Activated CD4-positive, alpha-beta T cell treated with anti-CD3 and anti-CD28 coated beads, Interleukin-2, amount 10 ng/mL, durations not matched to agents 24 days and 14 days (primary cell): ENCODE measurements at places on chromosomes 11 and 22.

DNA sequence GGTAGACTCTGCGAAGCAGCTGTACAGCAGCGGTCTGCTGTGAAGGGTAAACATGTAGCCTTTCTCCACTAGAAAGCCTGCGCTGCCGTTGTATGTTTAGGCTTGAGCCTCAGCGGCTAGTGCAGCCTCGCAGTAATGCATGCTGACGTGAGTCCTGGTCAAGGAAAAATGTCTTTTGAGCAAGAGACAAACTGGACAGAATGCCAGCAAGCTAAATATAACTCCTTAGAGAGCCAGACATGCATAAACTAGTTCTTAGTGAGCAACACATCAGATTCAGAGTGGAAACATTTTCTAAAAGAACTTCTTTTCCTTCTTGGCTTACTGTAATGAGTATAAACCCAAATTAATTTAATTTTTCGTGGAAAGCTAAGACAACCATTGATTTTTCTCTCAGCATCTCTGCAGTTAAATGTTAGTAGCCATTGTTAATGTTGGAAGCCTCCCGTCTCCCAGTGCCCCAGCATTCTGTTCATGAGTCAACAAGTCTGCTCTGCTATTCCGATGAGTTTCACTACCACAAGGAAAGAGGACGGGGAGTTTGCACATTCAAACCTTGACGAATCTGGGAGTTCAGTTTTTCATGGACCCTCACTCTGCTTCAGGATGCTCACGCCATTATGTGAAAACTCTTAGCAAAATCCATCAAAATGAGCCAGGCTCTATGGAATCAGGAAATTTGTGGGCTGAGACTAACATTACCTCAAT lies 51.4 kb downstream of the JAM3 start:
- no peak for DNase-seq

- DNase-seq, result no peak
These were observed 87.8 kb upstream of the BMAL1 start for GRCh38 chr11:13189561-13190426.

- no peak for DNase-seq
These were observed 2.0 kb upstream of the TNRC6B start for GRCh38 chr22:40175611-40176244.

DNA sequence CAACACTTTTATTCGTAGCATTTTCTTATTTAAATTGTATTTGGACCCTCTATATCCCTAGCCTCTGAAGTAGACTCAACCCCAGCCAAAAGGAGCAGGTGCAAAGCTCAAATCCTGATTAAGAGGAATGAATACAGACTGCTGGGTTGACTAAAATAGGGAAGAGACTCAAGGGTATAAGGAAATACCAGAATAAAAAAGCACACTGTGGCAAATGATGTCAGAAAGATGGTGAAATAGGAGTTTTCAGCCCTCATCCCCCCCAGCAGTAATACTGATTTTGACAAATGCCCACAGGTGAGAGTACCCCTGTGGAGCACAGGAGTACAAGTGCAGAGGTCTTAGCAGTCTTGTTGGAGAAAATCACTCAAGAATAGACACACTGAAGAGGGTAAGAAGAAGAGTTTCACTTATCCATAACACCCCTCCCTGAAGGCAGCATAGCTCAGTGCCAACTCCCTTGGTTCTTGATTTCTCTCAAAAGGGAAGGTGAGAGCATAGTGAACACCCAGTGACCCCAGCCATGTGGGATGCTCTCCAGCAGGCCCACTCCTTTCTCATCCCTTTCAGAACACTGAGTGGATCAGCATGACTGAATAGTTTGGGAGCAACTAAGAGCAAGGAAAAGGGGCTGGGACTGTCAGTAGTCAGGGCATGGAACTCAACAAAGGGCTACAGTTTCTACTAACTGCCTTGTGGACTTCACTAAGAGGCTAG lies 71.7 kb downstream of the TBC1D22A start:
- no peak for DNase-seq

DNA sequence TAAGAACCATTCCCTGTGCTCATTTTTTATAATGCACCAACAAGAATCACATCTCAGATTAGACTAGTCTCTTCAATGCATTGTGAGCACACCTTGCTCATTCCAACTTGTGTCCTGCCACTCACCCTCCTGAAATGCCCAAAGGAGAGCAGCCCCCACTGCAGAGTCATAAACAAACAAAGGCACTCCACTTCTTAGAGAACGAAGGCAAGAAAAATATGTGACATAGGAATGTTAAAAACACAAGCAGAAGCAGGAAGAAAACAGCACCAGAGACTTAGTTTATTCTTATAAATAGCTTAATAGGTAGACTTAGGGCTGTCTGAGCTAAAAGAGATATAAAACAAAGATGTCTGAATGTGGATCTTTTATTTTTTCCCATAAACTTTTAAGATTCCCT lies 57.2 kb downstream of the GUCY1A2 start:
- DNase-seq, result no peak

DNA sequence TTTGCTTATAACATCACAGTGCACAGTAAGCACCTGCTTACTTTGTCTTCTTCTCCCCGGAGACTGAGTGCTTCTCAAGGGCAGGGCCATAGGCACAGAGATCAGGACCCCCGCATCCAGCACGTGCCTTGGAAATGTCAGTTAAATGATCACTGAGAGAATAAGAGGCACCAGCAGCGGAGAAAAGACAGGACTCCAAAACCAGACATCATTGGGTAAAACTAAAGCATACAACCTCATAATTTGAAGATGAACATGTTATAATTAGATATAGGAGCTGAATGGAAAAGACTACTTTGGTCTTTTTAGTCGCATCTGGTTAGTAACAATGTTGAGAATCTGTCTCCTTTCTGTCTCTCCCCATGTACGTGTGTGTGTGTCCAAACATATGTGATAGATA lies 1279.9 kb downstream of the LRRC4C start:
- DNase-seq, result no peak

- DNase-seq, result no peak
These were observed 31.1 kb downstream of the TMEM45B start for GRCh38 chr11:129846508-129847335.

- no peak for DNase-seq
These were observed 63.4 kb downstream of the CACNG2 start for GRCh38 chr22:36640106-36640672.

DNA sequence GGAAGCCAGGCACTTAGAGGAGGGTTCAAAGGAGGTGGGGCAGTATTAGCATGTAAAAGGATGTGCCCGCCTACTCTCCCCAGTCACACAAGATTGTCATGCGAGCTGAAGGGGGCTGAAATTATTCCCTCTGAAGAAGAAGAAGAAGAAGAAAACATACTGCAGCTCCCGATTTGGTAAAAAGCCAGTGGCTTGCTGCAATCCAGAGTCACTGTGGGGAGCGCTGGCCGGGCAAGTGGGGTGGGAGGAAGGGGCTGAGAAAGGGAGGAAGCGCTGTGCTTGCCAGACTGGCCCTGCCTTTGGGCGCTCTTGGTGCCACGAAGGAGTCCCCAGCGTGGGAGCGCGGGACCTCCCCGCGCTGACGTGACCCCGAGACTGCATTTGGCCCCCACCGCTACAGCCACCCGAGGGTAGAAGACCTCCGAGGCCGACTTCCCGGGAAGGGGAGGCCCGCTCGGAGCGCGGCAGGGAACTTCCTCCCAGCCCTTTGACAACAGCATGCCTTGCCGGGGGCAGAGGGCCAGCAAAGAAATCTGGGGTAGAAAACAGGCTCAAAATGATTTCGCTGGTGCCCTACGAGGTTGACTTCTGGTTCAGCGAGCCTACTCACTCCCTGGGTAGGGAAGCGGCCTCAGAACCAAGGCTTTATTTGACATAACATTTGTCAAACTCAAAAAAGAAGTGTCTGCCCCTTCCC lies 906.3 kb downstream of the DLG2 start:
- DNase-seq, result peak; percentile 57

GRCh38 chr22:37558815-37559214 lies 1.5 kb upstream of the CDC42EP1 start:
- DNase-seq, result no peak

DNA sequence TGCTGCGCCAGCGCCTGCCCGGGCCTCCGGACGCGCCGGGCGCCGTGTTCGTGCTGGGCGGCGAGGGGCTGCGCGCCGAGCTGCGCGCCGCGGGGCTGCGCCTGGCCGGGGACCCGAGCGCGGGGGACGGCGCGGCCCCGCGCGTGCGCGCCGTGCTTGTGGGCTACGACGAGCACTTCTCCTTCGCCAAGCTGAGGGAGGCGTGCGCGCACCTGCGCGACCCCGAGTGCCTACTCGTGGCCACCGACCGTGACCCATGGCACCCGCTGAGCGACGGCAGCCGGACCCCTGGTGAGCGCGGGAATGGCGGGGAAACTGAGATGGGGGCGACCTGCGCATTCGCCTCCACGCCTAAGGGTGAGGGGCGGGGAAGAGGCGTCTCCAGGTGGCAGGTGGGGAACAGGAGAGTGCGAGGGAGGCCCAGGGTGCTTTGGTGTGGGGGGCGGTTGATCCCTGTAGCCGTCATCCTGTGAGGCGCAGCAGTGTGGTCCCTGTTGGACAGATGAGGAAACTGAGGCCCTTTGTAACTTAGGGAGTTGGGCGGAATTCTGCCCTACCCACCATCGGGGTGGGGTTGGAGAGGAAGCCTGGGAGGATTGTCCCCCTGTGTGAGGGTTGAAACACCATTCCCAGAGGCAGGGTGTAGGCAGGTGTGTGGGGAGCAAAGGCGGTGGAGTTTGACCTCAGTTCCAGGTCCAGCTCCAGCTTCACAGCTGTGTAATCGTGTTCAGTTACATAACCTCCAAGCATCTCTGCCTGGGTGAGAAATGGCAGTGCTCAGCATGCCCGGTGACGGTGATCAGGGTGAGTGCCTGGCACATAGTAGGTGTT lies 758 bp downstream of the PDXP start:
- peak; percentile 80 for DNase-seq

- peak; percentile 52 for DNase-seq
These were observed 9.5 kb upstream of the CBX6 start for GRCh38 chr22:38881464-38881871.

DNA sequence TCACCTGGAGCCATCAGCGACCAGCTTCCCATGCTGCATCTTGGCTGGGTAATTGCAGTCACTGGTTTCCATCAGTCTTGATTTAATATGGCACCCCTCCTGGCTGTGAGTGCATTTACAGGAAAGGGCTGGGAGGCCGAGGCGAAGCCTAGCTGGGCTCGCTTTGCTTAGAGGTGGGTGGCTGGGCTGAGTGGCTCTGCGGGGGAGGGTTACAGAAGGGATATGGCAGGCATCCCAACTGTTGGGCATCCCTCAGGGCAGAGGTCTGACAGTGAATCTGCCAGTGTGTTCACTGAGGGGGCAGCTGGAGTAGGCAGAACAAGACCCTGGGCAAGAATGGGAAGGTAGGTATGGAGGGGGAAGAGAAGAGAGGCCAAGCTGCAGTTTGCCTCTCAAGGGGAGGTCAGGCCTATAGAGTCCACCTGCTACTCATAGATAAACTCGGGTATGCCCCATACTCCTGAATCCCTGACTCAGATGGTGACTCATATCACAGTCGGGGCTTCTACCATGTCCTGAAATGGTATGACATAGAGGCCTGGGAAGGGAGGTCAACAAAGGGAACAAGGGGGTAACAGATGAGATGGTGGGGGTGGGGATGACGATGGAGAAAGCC lies 77.5 kb upstream of the PHOX2A start:
- DNase-seq, result no peak

- no peak for DNase-seq
These were observed 6.4 kb downstream of the SLC29A2 start for GRCh38 chr11:66365166-66365565.

- DNase-seq, result no peak
These were observed 577.8 kb downstream of the JRKL start for GRCh38 chr11:96967616-96968015.

GRCh38 chr11:24324211-24324610 lies 172.6 kb upstream of the LUZP2 start:
- DNase-seq, result no peak

GRCh38 chr11:129814244-129815014 lies 1.2 kb upstream of the TMEM45B start:
- DNase-seq, result peak; percentile 90

DNA sequence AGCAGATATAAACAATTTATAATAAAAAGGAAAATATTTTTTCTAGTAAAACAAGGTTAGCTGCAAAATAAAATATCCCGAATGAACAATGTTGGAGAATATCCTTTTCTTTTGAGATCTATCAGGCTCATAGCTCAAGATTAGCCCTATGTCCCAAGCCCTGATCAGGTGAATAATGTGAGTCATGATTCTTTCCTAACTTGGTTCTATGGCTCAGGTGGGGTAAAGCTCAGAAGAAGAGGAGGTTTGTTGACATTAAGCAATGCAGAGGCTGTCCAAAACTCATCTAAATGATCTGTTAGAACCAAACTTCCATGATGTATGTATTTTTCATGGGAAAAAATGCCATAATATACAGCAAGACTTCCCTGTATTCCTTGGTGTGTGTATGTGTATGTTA lies 86.1 kb downstream of the TRIM44 start:
- no peak for DNase-seq

DNA sequence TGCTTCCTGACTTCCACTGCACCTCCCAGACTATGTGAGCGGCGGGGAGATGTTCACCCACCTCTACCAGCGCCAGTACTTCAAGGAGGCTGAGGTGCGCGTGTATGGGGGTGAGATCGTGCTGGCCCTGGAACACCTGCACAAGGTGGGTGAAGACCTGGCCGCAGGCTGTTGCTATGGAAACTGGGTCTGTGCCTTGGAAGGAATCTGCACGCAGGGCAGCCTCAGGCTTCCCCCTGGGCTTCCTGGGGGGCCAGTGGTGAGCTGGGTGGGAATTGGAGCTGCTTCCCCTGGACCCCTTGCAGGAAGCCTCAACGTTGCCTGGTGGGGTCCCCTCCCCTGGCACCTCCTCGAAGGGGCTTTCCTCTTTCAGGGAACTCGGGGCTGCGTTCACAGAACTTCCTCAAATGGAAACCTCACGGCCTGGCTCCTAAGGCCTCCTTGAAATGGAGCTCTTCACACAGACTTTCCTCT lies 1.5 kb downstream of the RPS6KA4 start:
- DNase-seq, result no peak

DNA sequence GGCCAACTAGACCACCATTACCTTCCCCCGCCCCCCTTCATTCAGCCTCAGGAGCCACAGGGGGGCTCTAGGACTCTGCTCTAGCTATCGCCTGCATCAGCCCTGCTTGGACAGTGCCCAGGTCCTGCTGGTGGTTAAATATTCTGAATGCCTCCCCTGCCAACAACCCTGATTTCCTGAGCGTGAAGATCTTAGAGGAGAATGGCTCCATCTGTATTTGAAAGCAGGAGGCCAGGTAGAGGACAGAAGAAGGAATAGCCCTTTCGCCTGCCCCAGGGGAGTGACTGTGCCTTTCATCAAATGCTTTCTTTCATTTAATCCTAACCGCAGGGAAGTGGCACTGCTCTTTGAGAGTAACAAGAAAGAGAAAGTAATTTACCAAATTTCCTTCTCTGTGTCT lies 69.2 kb downstream of the ISX start:
- DNase-seq, result no peak

DNA sequence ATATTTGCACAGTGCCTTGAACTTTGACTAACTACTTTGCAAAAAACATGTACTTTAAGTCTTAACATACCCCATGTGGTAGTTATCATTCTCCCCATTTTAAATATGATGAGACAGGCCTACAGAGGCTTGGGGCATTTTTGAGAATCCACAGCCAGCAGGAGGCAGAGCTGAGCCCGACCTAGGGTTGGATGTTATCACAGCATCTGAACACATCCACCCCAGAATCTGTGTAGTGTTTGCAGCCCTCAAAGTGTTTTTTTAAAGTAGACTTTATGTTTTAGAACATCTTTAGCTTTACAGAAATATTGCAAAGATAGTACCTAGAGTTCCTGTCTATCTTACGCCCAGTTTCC lies 17.6 kb downstream of the OTOG start:
- DNase-seq, result no peak

- DNase-seq, result no peak
These were observed 545.8 kb upstream of the CCDC90B start for GRCh38 chr11:83831929-83832328.

- no peak for DNase-seq
These were observed 190.2 kb downstream of the SHANK2 start for GRCh38 chr11:71062199-71062598.

GRCh38 chr11:10796191-10796590 lies 12.5 kb downstream of the EIF4G2 start:
- no peak for DNase-seq
